ENCODE measurements at places on chromosomes 3 and 15.

- DNase-seq = no peak
Observed at GRCh38 chr3:71728632-71729342, 3.6 kb upstream of the EIF4E3 start.

- DNase-seq = no peak
Observed at GRCh38 chr3:193560870-193561269, 6.2 kb upstream of the ATP13A4 start.

DNA sequence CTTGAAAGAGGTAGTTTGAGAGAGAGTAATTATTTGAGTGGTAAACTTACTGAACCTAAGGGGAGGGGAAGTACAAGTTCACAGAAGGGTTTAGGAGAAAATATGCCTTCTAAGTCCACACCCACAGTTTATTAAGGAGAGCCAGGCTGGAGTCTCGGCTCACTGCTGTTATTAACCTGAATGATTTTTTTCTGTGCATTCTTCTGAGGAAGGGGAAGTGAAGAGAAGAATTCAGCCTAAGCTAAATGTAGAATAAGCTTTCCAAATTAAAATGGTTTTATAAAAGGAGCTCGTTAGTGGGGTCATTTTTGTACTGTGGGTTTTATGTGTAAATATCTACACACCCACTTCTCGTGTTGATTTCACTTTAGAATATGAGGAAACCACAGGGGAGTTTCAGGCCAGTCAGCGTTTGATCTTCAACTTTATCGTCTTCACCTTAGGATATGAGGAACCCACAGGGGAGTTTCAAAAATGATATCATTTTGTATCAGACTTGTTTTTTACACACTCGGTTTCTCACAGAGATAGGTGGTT lies 1.5 kb downstream of the WHAMM start:
- DNase-seq = no peak

GRCh38 chr15:89221543-89221942 lies at the start of gene RLBP1:
RLBP1 (minus strand) TSS chr15:89221579; CDS start chr15:89218975, 2,604 bp downstream.
- no peak for DNase-seq

GRCh38 chr15:44308415-44308814 lies 19.9 kb downstream of the GOLM2 start:
- DNase-seq = no peak

DNA sequence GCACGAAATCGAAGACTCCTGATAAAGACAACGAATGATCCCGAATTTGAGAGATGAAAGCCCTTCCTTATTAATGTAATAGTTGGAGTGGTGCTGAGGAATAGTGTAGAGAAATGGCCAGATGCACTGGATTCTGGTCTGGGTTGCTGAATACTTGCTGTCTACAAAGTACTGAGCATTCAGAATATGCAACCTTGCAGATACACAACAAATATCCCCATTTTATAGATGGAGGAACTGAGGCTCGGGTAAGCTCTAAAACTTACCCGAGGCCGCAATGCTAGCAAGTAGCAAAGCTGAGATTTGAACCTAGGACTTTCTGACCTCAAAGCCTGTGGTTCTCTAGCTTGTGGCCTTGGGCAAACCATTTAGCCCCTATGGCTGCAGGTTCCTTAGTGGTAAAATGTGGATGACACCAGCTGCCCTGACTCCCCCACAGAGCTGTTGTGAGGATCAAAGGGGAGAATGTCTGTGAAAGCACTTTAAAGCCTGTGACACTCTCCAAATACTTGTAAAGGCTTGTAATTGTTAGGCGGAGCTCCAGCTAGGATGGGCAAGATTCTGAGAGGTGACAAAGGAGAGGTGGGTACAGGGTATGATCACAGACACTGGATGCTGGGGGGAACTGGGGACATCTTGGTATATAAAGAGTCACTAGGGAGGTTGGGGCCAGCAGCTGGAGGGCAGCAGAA lies 39.8 kb downstream of the FOXB1 start:
- DNase-seq = no peak

All from HS-27A (cell line).